ENCODE measurements at places on chromosomes 3 and 15.

- DNase-seq: no peak
Measured at GRCh38 chr15:65338366-65338765, 33.9 kb downstream of the RNU5B-1 start.

DNA sequence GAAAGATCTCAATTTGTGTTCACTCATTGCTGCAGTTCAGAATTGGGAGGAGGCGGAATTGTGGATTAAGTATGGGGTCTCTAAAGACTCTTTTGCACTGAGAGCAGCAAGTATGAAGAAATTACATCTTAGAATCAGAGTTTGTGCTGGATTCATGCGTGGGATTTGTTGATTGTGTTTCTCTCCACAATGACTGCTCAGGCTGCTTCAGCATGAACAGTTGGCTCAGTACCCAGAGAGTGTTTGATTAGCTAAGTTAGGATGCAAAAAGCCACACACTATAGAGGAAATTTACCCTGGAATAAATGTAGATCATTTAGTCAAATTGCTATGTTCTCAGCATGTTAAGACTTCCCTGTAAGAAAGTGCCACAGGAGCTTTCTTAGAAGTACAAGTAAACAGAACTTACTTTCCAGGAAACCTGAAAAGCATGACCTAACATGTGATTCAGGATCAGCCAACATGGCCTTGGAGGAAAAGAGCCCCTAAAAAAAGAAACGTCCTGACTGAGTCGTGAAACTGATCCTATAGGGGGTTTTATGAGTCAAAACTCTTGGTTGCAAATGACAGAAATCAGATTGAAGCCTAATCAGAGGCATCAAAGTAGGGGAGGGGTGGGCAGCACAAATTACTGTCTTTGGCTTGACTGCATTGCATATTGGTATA, 32.6 kb downstream of the HHLA2 start:
- DNase-seq: no peak

GRCh38 chr3:29914861-29915524, 634.1 kb downstream of the RBMS3 start:
- no peak for DNase-seq

GRCh38 chr3:134236505-134237170, 14.0 kb downstream of the RYK start:
- DNase-seq: no peak

DNA sequence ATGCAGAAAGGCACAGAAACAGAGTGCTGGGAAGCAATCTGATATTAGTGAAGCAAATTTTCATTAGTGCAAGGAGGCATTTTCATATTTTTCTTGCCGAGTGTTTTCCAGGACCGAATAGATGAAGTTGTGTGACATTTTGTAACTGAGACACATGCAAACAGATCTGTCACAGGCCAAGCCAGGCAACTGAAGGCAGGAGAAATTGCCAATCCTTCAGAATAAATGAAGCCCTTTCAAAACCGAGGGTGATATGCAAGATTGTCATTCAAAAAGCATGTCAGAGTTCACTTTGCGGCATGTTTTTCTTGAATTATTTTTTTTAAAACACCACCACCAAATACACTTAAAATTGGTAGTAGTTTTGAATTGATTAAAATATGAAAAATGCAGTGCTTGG, 6.2 kb downstream of the LMOD3 start:
- no peak for DNase-seq

DNA sequence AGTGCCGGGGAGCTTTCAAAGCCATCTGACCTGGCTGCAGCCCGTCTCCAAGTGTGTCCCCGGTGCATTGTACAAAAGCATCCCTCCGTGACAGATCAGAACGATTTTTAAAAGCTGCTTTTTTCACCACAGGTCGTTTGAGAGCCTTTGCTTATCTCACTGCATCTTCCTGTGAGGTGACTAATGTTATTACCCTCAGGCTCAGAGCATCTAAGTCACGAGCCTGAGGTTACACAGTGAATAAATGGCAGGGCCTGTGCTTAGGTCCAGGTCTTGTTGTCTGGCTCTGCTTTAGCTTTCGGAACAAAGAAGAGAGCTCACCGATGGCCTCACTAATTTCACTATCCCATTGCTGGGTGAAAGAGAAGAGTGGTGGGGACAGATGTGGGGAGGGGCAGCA, 83.3 kb downstream of the SEC22A start:
- DNase-seq: no peak

GRCh38 chr3:186079925-186080324, 29.0 kb downstream of the ETV5 start:
- DNase-seq: no peak

DNA sequence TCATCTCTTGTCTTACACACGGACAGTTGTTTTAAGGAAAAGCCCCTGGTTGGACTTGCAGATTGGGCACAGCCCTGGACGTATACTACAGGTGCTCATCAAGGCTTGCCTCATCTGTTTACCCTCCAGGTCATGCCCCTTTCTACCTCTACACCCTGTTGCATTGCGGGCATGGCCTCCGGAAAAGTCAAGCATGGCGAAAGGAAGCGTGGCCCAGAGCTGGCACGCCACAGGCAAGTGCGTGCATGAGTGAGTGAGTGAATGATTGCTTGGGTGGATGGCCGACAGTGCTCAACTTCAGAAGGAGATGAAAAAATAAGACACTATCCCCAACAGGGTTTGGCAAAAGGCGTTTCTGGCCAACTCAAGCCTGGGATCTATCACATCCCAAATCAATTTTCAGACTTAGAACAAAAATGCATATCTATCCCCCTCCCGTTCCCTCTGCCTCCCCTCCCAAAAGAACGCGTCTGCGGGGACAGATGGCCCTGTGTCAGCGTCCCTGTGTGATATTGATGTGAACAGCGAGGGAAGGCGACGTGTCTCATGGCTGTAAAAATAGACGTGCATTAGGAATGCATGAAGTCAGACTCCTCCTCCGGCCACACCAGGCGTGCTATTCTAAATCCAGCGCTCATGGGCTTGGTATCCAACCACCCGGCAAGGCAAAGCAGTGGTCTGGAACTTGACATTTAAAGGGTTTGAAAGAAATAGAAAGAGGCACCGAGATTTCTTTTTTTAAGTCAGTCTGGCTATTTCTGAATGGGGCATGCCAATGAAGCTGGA, 96.0 kb downstream of the RPLP1 start:
- no peak for DNase-seq

DNA sequence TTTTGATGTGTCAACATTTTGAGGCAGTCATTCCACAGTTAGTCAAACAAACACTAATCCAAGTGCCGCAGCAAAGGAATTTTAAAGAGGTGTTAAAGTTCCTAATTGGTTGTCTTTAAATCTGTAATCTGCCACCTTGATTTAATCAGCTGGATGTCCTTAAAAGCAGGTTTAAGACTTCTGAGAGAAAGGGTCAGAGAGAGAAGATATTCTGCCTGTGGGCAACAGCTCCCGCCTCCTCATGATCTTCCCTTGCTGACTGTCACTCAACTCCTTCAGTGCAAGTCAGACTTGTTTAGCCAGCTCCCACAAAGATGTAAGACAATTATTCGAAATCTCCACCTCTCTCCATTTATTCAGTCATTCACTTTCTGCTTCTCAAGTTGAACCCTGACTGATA, 92.6 kb upstream of the MYRIP start:
- no peak for DNase-seq

GRCh38 chr3:20668411-20668810, 482.4 kb upstream of the SGO1 start:
- DNase-seq: no peak

DNA sequence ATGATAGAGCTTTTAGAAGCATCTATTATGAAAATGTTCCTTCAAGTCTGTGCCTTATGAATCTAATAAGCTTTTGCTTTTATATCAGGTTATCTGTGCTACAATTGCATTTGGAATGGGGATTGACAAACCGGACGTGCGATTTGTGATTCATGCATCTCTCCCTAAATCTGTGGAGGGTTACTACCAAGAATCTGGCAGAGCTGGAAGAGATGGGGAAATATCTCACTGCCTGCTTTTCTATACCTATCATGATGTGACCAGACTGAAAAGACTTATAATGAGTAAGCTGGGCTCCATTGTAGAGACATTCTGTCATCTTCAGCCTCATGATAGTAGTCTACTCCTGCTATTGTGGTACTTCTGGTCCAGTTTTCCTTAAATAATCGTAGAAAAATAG, 73.4 kb downstream of the BLM start:
- no peak for DNase-seq
